ENCODE measurements at places on chromosomes 3 and 15.

DNA sequence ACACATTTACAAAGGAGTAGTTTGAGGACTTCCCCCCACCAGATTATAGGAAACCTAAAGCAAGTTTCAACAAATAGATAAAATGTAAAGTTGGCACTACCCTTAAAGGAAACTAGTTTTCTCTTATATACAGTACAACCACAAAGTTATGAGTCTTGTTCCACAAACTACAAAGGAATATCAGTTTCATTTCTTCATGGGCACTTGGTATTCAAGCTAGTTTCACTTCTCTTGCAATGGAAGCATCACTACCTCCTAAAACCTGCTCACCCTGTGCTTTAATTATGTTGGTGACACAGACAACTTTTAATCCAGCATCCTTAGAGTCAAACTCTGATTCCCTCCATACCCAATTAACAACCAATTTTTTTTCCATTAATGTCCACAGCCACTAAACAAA, 707.0 kb downstream of the ROBO2 start:
- DNase-seq, result no peak

DNA sequence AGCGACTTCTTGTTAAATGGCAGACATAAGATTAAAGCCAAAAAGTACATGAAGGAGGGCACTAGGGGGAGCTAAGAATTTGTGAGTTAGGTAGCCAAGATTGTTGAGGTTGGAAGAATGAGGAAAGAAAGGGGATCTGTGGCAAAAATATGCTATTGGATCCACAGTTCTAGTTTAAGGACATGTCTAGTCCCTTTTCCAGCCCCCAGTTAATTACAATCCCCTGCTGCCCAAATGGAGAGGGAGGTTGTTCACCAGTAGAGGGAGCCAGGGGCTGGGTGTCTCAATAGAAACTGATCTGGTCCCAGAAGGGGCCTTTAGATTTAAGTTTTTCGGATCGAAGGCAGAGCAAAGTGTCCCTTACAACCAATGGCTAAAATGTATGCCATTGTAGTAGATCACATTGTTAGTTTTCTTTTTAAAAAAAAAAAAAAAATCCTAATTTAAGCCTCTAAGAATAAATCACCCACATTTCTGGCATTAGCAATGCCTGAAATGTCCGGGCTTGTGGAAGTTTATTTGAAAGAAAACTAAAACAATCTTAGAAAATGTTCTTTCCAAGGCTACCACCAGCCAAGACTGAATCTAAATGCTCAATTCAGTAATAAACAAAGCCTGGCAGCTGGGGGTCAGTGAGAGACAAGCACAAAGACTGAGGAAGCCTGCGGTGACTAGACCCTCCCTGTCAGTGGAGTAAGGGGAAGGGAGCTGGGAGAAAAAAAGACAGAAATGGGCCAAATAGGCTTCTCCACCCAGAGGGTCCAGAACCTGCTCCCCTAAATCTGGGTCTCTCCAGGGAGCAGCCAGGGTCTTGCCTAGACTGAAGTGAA, 7.1 kb downstream of the COL8A1 start:
- DNase-seq, result no peak

GRCh38 chr15:93980261-93980911, 251.0 kb upstream of the MCTP2 start:
- DNase-seq, result no peak

DNA sequence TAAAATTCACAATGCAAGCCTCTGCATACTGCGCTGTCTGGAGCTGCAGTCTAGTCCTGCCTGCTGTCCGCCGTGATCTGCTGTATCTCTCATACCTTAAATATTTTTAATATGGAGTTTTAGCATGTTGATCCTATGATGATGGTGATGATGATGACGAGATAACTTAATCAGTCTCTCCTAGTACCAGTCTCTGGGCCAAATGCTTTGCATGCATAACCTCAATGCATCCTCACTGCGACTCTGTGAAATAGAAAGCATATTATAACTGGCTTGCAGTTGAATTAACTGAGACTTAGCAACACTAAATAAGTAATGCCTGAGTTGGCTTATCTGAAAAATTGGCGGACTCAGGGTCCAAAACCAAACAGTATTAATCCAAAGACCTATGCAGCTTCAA, 38.4 kb upstream of the BCHE start:
- no peak for DNase-seq

GRCh38 chr15:60890375-60891230, 338.5 kb downstream of the RORA start:
- DNase-seq, result no peak

GRCh38 chr3:191369616-191370010, 39.3 kb upstream of the UTS2B start:
- DNase-seq, result no peak

- peak; percentile 50 for DNase-seq
Measured at GRCh38 chr3:4776980-4777581, 202.2 kb upstream of the BHLHE40 start.

DNA sequence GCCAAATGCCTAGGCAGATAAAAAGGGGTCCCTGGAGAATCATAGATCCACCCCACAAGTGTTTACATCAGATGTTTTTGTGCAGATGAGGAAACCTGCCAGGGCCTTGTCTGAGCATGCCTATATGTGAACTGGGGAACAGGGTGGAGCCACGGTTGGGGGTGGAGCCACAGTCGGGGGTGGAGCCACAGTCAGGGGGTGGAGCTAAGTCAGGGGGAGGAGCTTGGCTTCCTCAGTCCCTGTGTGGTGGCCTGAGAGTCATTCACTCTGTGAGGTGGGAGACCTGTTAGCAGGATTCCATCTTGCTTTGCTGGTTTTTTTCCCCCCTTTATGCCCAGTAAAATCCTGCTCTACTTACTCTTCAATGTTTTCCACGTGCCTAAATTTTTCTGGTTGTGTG, 57.8 kb upstream of the TGFBR2 start:
- no peak for DNase-seq

GRCh38 chr3:82000773-82001172, 239.3 kb upstream of the GBE1 start:
- DNase-seq, result no peak

DNA sequence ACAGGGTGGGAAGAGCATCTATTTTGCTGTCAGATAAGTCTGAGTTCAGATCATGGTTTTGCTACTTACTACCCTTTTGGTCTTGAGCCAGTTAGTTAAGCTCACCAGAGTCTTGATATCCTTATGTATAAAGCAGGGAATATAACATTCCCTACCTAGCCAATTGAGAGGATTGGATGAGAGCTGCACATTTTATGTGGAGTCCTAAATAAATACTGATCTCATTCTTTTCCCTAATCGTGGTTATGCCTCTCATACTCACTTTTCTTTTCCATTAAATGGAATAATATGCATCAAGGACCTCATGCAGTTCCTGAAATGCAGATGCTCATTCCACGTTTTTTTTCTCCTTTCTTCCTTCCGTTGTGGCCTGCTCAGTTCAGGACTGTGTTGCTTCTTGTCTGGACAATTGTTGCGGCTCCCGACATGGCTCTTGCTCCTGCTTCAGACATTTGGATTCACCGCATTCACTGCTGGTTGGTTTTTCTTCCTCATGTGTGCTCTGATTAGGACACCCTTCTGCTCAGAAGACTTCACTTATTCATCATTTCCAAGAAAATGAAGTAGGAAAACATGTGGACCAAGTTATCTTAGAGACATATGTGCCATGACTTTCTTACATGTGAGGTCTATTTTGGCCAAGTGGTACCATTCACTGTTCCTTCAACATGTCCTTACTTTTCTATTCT, 90.2 kb downstream of the NFKBIZ start:
- no peak for DNase-seq

DNA sequence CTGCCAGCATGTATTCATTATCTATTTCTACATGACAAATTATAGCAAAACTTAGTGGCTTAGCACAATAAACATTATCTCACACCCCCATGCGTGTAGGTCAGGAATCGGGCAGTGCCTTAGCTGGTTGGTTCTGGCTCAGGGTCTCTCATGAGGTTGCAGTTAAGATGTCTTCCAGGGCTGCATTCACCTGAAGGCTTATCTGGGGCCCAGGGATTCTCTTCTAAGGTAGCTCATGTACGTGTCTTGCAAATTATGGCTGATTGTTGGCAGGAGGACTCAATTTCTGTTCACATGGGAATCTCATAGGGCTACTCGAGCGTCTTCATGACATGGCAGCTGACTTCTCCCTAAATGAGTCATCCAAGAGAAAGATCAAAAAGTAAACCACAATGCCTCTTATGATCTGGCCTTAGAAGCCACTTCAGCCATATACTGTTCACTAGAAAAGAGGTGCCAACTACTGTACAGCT, 42.9 kb upstream of the TSC22D2 start:
- no peak for DNase-seq

- DNase-seq, result no peak
Measured at GRCh38 chr3:152267831-152268554, 736 bp upstream of the MBNL1 start.

DNA sequence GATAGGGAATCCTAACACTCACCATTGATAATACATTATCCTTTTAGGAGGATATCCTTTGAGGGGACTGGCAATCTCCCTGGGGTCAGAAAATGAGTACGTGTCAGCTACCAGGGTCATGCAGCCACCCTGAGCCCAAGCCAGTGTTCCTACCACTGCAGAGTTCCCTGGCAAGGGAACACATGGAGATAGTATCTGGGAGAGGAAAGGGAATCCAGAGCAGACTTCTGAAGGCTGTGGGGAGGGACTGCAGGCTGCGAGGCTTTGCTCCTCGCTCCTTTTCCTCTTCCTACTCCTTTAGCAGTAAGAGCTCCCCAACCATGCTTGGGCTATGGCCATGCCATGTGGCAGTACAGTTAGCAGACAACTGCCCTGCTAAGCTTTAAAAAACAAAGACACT, 62.9 kb upstream of the TJP1 start:
- no peak for DNase-seq

DNA sequence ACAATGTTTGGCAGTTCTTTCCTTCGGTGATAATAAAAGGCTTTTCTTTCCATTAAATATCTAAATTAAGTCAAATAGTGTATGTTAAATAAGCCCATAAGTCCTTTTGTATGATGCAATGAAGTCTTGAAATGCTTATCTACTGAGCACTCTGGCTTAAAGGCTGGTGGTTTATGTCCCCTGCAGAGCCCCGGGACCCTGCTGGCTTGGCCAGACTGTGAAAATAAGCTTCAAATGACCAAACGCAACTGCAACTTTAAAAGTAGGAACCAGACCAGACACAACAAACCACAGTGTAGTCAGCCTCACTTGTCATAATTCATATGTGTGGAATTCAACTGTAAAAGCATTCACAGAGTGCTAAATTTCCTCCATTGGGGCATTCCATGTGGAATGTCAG, 72.5 kb downstream of the FOXP1 start:
- no peak for DNase-seq

DNA sequence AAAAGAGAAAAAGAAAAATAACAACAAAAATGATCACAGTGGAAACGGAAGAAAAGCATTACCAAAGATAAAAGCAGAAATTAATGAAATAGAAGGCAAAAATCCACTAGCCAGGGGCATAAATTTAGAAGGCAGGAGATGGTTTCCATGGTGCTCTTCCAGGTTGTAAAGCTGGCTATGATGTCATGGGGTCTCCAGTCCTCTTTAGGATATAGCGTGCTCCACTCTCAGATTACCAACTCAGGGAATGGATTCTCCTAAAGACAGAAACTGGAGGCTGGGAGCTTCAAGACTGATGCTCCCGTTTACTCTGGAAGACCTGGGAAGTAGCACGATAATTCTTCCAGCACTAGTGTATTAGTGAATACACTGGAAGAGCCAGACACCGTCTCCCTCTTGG, 10.9 kb upstream of the ULK4 start:
- no peak for DNase-seq

- no peak for DNase-seq
Measured at GRCh38 chr3:182257361-182257760, 535.9 kb upstream of the ATP11B start.

DNA sequence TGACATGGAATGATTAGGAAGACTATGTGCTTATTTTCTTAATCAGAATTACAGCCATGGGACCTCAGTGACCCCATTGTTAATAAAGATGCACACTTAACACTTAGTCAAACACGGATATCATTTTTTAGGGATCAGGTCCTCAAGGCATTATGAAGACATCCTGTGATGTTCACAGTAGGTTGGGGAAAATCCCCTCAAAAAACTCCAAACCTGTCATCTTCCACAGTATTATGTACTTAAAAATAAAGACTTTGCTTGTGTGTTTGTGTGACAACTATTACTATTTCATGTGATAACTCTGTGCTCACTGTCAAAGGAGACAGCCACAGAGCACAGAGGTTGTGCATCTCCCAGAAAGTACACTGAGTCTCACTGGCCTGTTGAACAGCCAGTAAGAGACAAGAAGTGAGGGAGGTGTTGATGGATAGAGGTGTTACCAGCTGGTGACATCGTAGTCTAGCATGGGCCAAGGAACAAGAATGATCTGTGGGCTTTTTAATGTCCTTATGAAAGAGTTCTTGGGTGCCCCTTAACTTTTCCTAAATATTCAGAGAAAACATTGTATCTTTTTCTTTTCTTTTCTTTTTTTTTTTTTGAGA, 18.0 kb downstream of the CHST2 start:
- no peak for DNase-seq

DNA sequence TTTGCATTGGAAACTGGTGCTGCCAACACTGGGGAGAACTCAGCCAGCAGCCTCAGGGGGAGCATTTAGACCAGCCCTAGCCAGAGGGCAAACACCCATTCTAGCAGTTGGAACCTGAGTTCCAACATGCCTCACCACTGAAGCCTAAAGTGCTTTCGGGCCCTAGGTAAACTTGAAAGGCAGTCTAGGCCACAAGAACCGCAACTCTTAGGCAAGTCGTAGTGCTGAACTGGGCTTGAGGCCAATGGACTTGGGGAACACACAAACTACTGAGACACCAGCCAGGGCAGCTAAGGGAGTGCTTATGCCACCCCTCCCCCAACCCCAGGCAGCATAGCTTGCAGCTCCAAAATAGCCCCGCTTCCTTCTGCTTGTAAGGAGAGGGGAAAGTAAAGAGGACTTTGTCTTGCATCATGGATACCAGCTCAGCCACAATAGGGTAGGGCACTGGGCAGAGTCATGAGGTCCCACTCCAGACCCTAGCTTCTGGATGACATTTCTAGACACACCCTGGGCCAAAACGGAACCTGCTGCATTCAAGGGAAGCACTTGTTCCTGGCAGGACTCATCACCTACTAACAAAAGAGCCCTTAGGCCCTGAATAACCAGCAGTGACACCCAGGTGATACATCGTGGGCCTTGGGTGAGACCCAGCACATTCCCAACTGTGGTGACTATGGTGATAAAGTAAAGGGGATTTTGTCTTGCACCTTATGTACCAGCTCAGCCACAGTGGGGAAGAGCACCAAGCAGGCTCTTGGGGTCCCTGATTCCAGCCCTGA, 37.3 kb upstream of the TEX9 start:
- no peak for DNase-seq

DNA sequence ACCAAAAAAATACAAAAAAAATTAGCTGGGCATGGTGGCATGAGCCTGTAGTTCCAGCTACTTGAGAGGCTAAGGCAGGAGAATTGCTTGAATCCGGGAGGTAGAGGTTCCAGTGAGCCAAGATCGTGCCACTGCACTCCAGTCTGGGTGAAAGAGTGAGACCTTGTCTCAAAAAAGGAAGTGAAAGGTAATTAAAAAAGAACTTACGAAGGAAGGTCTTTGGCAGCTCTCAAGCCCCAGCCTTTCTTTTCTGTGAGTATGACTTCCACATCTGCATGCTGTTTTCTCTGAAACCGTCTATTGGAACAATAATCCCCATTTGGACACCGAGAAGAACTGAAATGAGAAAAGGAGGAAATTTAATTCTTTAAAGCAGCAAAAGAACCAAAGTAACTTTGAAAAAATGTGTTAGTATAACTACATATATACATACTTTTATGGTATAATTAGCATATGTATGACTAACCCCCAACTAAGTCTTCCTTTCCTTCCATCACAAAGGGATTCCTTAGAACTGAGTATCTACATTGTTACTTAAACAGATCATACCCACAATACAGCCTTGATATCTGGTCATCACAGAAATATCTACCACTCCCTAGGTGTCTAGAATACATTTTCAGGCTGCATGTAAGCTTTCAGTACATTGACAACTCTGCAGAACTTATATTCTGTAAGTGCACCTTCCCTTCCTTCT, 50.1 kb downstream of the SETD2 start:
- no peak for DNase-seq
